ENCODE measurements at places on chromosomes 7 and 10.

GRCh38 chr10:112951359-112952281 is 1.6 kb downstream of the TCF7L2 start:
- DNase-seq = peak; percentile 84

DNA sequence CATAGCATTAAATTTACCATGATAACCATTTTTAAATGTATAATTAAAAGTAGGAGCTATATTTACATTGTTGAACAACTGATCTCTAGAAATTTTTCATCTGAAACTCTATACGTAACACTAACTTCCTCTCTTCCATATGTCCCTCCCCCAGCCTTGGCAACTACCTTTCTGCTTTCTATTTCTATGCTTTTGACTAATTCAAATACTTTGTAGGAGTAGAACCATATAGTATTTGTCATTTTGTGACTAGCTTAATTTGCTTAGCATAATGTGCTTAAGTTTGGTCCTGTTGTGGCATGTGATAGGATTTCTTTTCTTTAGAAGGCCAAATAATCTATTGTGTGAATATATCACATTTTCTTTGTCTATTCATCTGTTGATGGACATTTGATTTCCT is 225.3 kb upstream of the POT1 start:
- no peak for DNase-seq

DNA sequence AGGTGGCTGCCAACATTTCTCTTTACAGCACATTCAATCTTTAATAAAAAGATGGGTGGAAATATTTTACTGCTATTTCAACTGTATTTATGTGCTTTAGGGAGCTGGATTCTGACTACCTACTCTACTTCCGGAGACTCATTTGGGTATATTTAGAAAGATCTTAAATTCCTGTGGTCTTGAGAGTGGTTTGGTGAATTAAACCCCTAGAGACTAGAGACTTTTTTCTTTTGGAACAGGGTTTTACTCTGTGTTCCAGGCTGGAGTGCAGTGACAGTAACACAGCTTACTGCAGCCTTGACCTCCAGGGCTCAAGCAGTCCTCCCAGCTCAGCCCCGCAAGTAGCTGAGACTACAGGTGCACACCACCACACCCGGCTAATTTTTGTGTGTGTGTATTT is 79.0 kb upstream of the HABP2 start:
- no peak for DNase-seq

- no peak for DNase-seq
Measured at GRCh38 chr10:44682507-44682906, 228.6 kb upstream of the TMEM72 start.

GRCh38 chr10:49393301-49393700 is 2.6 kb downstream of the DRGX start:
- DNase-seq = no peak

GRCh38 chr10:63355682-63356081 is 110.1 kb downstream of the JMJD1C start:
- DNase-seq = no peak

DNA sequence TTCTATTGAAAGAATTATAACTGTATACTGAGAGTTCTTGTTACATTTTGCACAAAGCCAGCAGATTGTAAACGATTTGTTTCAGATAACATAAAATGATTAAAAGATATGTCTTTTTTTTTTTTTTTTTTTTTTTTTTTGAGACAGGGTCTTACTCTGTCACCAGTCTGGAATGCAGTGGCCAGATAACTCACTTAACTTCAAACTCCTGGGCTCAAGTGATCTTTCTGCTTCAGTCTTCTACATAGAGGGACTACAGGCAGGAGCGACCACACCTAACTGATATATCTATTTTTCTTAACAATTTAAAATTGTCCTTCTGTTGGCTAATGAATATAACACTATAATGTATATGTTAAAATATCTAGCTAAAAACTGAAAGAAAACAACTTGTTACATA is 317.3 kb upstream of the CACNA2D1 start:
- DNase-seq = no peak

DNA sequence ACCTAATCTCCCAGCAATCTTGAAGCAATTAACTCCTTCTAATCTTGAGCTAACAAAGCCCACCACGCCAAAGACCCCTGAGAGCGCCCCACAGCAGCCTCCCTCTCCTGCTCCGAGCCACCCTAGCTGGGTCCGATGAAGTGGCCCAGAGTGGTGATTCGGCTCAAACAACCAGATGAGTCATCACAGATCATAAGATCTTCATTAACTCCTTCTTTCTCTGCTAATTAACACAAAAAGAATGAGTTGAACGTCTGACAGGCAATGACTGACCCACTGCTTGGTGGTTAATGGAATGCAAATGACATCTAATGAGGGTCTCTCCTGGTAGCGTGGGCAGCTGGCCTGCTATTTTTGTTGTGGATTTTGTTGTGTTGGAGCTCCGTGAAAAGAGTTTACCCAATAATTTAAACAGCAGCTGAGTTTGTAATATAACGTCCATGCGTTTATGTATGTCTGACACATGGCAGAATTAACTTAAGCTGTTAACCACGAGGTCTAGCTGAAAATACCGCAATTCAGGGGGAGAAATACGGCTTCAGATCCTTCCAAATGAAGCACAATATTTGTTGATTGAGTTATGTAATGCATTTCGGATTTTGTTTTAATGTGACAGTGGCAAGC is 161.4 kb downstream of the RAB11FIP2 start:
- no peak for DNase-seq

DNA sequence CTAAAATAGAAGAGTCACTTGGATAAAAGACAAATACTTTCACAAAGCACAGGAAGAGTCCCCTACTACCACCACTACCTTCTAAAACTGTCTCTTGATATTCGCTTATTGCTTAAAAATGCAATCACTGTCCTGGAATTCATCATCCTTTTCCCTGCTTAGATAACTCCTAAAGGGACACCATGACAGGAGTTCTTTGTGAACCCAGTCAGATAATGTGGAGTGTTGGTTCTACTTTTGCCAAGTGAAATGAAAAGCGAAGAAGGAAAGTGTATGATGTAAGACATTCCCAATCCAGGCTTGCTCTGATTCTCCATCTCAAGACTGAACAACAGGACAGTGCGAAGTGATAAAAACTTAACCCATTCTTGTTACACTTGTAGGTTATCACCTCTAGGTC is 103.0 kb downstream of the MTERF1 start:
- DNase-seq = no peak

DNA sequence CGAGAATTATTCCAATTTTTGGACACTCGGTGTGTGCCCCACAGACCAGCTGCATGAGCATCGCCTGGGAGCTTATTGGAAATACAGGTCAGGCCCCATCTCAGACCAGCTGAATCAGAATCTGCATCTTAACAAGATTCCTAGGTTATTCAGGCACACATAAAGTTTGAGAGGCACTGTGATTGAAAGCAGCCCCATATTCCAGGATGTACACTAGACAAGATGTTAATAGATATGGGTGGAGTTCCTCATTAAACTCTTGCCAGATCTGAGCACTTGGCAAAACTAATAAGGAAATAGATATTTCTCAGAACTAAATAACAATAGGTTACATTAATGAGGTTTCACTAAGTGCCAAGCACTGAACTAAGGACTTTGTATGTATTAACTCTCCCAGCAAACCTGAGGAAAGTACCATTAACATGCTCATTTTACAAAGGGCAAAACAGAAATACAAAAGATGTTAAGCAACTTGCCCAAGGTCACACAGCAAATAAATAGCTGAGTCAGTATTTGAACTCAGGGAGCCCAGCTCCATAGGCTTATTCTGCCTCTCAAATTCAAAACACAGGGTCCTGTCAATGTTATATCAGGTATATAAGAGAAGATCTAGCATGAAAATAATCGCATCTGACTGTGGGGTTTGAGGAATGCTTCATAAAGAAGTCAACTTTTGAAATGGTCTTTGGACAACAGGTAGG is 29.9 kb downstream of the PPP1R3C start:
- DNase-seq = no peak

GRCh38 chr10:104563548-104563947 is 77.5 kb upstream of the SORCS3 start:
- no peak for DNase-seq

DNA sequence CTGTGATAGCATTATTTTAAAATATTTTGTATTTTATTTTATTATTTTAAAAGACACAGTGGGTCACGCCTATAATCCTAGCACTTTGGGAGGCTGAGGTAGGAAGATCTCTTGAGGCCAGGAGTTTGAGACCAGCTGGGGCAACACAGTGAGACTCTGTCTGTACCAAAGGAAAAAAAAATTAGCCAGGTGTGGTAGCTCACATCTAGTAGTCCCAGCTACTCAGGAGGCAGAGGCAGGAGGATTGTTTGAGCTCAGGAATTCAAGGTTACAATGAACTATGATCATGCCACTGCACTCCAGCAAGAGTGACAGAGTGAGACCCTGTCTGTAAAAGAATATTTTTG is 37.1 kb downstream of the FBXL13 start:
- DNase-seq = no peak

- no peak for DNase-seq
Measured at GRCh38 chr7:2926120-2926895, 82.2 kb upstream of the GNA12 start.

GRCh38 chr10:10642189-10642588 is 375.5 kb upstream of the CELF2 start:
- DNase-seq = no peak

- peak; percentile 19 for DNase-seq
Measured at GRCh38 chr7:134599371-134599770, 47.3 kb upstream of the BPGM start.

- DNase-seq = peak; percentile 22
Measured at GRCh38 chr7:128406314-128407232, 3.2 kb downstream of the IMPDH1 start.

- DNase-seq = no peak
Measured at GRCh38 chr10:46069771-46070463, 23.8 kb upstream of the MSMB start.

- DNase-seq = no peak
Measured at GRCh38 chr7:91083855-91084644, 180.2 kb upstream of the FZD1 start.

DNA sequence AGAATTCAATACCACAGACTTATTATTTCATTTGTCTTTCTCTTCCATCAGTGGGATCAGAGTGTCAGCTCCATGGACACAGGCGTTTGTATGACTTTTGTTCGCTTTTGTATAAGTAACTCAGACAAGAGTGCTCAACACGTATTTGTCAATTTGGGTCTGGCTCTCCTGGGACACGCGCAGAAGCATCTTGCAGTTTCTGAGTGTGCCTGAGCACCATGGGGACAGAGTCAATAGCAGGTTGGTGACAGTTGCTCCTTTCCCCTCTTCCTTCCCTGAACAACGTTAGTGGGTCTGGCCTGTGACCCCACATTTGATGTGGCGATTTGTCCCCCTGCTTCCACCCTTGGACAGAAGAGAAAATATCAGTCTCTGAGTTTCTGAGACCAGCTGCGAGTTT is 120.4 kb upstream of the SDK1 start:
- no peak for DNase-seq

- no peak for DNase-seq
Measured at GRCh38 chr7:50426280-50427045, 23.7 kb downstream of the FIGNL1 start.

DNA sequence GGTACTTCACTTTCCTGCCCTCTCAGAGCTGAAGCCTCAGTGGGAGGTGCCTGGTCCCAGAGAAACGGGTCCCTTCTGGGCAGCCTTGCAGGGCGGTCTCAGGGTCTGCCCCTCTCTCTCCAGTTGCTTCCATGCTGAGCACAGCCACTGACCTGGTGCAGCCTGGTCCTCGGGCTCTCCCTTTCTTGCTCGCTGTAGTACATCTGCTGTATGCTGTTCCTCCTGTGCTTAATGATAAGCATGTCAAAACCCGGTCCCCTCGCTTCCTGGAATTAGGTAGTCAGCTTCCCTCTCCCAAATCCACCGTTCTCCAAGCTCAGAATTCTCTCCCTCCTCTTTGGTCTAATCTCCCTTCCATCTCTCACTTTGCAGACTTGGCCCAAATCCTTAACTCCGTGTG is 11.0 kb upstream of the HPS1 start:
- no peak for DNase-seq

DNA sequence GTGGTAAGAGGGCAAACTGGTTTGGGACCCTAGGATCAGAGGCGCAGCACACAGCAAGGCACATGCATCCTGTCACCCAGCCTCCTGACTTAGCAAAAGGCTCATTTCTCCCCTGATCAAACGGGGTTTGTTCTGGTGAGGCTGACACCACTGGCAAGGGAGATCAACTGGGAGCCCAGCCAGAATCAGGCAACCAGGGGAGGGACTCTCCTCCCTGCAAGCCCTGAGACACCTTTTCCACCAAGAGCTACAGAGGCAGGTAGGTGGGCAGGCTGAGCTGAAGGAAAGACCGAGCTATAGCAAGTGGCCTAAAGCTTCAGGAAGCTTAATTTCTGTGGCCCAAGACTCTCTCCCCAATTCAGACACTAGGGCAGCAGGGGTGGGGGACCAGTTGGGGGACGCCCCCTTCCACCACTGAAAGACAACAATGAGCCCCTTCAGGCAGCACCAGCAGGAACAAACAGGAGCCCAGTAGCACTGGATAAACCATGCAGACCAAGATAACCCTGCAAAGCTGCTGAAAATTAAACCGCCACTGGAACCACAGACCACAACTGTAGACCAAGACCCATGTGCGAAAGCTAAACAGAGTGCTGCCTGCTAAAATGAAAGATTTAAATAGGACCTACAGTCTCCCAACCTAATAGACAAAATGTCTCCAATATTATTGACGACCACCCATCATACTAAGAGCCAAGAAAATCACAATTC is 27.1 kb upstream of the SAR1A start:
- no peak for DNase-seq

DNA sequence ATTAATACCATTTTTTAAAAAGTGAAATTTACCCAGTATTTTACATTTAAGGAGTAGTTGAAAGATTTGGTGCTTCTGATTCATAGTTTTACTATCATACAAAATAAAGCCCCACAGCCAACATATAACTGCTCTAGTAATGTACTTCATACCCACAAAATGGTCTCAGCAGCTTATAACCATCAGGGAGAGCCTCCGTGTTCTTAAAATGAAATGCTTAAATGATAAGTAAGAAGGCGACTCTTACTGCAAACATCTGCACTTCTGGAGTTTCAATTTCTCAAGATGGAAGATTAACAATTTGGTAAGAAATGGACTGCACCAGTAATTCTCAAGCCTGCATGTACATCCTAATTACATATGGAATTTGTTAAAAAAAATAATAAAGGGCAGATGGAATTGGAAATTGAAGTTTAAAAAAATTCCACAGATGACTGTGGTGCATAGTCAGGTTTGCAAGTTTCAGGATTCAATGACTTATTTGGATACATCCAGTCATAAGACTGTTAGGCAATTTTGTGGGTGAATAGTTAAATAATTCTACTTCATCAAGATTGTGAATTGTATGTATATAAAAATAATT is 461.0 kb downstream of the KIF20B start:
- DNase-seq = no peak

GRCh38 chr10:118565301-118566075 is 30.0 kb downstream of the PRLHR start:
- no peak for DNase-seq

GRCh38 chr10:57303566-57303965 is 942.5 kb upstream of the ZWINT start:
- DNase-seq = no peak

GRCh38 chr10:113469796-113470195 is 83.1 kb upstream of the HABP2 start:
- DNase-seq = no peak
